ENCODE measurements at places on chromosomes 2 and 18. TPM values are rescaled to one million over a fixed set of nuclear protein-coding genes. Genes with fewer than 3 reads are reported as not detected.

DNA sequence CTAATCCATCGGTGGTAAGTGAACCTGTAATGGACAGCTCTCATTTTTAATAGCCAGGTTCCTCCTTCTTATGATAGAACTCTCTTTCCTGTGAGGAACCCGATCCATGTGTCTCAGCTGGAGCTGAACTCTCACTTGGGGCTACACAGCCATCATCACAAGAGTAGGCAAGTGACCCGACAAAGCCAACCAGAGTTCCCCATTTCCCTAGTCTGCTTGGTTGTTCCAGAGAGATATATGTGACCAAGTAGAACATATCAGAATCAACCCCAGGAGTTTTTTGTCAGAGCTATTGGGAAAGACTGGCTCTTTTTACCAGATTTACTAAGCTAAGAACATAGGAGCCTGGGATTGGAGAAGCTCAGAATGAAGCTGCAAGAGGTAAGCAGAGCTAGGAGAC lies 14.6 kb upstream of the HNRNPLL start:
- no peak for DNase-seq

DNA sequence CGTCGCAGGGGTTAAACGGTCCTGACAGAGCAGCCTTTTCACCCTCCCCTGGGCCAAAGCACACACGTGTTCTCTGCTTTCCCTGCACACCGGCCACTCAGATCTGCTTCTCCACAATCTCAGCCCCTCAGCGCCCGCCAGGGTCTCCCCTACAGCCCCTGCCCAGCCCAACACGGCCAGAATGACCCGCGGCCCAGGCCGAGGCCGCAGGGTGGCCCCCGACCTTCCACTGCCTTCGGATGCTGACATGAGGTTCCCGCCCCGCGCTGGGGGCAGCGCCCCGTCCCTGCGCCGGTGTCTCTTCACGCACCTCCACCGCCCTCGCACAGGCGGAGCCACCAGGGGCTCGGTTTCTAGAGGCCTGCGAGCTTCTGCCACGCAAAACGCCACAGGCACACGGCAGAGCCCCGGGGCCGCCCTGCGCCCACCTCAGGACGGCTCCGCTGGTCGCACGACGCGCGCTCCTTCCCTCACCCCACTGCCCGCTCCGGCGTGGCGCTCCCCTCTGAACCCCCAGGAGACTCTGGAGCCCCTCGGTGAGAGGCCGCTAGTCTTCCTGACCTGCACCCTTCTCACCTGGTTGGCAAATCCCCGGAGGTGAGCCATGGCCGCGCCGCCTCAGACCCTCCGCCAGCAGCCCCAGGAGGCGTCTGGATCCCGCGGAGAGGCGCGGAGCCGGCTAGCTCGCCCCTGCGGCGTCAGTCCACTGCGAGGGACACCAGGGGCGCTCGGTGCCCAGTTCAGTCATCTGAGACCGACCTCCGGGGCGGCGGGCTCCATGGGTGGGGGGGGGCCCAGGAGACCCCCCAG lies 749 bp downstream of the STK25 start:
- DNase-seq: peak; percentile 78

The FAHD2B gene
- 34.2 TPM for total RNA-seq

The SERPINB11 gene
- total RNA-seq: not detected

The RAPH1 gene
- total RNA-seq: 15.1 TPM
